NCI-H1436 treated with DMSO at 0.1 percent for 48 hours (cell line): ENCODE measurements at places on chromosomes 6 and 20.

DNA sequence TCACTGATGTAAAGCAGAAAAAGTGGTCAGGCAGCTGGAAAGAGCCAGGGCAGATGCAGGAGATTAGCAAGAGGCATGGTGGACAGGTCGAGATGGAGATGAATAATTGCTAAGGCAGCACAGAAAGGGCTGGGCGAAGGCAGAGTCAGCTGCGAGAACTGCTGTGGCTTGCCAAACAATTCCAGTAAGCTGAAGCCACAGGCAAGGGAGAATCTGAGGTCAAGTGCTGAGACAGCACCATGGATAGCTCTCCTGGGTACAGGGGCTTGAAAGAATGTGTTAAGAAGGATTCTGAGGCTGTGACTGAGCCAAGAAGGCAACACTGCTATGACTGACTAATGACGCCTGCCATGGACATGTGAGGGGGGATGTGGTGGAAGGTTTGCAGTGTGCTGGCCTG lies 220.8 kb upstream of the FOXA2 start:
- DNase-seq: no peak

DNA sequence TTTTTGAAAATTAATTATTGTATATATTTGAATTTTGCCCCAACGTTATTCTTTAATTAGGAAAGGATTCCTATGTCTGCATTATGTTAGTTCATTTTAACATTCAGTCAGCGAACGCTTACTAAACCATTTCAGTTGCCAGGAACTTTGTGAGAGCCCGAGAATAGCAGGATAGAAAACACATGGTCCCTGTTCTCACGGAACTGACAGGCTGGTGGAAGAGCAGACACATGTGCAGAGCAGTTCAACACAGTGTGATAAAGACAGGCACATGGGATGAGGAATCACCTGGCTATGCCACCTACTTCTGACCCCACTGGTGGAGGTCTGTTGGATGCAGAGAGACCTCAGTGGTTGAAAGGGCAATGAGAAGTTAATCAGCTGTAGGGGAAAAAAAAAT lies 367.2 kb downstream of the EPM2A start:
- no peak for DNase-seq

DNA sequence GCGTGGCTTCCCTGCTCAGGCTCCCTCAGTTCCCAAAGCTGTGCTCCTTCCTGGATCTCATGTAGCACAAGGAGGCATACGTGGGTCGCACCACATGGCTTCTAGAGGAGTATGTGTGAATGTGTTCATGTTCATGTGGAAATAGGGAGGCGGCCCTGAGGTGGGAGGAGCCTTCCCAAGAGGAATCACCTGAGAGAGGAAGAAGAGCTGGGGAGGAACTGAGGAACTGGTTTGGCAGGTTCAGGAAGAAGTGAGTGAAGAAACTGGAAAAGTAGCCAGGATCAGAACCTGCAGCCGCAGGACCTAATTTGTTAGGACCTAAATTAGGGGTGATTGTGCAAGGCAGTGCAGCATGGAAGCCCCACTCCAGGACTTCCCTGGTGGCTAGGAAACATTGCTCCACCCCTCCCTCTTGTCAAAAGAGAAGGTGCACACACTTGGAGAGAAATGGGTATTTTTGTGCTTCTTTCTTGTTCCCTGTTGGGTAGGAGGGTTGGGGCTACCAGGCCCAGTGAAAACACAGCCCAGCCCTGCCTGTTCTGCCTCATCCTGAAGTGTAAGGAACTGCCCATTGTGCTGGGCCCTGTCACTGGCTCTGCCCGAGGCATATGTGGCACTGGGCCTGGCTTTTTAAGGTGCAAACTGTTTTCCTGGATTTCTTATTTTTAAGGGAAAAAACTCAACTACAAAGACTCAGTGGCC lies 20.7 kb downstream of the SYNJ2 start:
- no peak for DNase-seq

- DNase-seq: no peak
Observed at GRCh38 chr6:37202788-37203491, 33.0 kb downstream of the PIM1 start.

- no peak for DNase-seq
Observed at GRCh38 chr6:160426136-160426535, 78.0 kb downstream of the SLC22A3 start.

- DNase-seq: no peak
Observed at GRCh38 chr6:42335896-42336295, 115.8 kb downstream of the TRERF1 start.

DNA sequence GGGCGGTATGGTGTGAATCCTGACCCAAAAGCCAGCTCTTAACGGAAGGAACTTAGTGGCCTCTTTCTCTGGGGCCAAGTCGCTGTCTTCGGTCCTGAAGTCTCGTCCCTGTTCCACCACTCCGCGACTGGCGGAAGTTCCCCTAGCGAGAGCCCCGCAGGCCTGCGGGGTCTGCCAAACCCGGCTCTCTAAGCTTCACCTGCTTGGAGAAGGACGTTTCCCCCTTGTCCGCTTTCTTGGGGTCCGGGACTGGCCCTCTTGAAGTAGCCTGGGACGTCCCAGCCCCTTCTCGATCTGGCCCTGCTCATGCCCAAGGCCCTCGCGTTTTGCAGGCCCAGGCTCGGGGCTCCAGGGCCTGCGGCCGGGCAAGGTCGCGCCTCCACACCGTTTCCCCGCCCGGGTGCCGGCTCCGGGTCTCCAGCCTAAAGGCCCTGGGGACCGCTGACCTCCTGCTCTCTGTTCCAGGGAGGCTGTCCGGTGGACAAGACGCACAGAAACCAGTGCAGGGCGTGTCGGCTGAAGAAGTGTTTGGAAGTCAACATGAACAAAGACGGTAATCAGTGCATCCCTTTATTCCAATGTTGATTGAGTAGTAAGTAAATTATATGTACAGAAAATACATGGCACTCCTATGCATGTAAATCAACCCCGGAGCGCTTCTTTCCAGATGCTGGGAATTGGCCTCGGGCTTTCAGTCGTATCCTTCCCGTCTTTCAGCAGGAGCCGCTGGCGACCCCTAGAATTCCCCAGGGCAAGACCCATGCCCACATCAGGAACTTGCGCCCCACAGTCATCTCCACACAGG lies 8.8 kb downstream of the NR2E1 start:
- DNase-seq: no peak

GRCh38 chr20:10806539-10806938 lies 132.7 kb upstream of the JAG1 start:
- DNase-seq: no peak

GRCh38 chr20:23099791-23100719 lies 13.9 kb upstream of the CD93 start:
- DNase-seq: no peak

DNA sequence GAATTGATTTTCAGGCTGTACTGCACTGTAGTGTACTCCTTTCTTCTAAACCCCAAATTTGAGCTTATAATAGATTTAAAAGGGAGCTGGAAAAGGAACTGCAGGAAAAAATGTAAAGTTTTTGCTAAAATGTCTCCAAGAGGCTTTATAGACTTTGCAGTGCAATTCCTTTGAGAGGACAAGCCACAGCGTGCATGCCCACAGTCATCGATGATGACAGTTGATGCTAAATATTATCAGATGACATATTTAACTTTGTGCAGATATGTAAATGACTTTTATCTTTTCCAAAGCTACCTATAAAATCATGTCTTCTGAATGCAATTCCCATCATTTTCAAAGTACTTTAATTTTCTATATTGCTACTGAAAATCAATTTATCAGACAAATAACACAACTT lies 24.3 kb upstream of the HDGFL1 start:
- no peak for DNase-seq

DNA sequence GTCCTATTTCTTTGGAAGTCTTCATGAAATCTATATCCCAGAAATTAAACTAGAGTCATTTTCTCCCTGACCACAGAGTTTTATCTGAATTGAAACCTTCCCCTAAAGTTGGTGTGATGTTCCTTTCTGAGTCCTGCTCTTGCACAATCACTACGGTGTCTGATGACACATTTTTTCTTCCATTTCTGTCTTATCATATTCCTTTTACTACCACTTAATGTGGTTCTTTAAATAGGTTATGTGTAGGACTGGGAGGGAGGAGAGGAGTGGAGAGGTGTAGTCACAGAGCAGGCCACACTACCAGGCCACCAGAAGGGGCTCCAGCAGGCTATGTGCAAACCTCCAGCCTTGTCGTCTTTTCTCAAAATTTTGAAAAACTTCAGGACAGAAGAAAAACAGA lies 39.7 kb upstream of the ATXN1 start:
- no peak for DNase-seq

DNA sequence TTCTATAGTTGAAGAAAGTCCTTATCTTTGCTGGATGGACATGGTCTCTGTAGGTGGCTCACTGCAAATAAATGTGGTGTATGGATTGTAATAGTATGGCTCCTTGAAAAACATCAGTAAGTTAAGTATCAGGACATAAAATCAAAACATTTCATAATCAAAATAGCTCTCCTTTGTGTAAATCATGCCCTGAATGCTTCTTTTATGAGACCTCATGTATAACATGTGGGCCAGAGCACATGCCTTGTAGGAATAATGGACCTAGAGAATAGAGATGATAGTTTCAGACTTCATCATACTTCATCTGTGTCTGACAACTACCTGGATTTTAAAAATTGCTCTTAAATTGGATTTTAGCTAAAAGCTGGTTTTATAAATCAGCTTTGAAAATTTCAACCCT lies 159.9 kb downstream of the ASCC3 start:
- DNase-seq: no peak

DNA sequence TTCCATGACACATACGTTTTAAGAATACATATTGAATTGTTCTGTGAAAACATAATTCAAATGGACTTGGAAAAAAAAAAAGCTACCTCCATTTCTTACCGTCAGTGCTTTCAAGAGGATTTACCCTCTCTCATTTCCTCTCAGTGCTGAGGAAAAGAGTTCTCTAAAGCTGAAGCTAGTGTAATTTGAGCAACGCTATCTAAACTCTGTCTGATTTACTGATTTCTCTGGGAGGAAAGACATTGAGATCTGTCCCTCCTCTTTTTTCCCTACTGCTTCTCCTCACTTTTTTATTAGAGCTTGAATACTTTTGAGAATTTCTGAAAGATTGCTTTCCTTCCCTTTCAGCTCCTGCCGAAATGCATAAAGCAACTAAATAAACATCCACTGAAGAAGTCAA lies 41.2 kb upstream of the GRIK2 start:
- no peak for DNase-seq

- no peak for DNase-seq
Observed at GRCh38 chr6:4606821-4607704, 169.1 kb upstream of the CDYL start.

DNA sequence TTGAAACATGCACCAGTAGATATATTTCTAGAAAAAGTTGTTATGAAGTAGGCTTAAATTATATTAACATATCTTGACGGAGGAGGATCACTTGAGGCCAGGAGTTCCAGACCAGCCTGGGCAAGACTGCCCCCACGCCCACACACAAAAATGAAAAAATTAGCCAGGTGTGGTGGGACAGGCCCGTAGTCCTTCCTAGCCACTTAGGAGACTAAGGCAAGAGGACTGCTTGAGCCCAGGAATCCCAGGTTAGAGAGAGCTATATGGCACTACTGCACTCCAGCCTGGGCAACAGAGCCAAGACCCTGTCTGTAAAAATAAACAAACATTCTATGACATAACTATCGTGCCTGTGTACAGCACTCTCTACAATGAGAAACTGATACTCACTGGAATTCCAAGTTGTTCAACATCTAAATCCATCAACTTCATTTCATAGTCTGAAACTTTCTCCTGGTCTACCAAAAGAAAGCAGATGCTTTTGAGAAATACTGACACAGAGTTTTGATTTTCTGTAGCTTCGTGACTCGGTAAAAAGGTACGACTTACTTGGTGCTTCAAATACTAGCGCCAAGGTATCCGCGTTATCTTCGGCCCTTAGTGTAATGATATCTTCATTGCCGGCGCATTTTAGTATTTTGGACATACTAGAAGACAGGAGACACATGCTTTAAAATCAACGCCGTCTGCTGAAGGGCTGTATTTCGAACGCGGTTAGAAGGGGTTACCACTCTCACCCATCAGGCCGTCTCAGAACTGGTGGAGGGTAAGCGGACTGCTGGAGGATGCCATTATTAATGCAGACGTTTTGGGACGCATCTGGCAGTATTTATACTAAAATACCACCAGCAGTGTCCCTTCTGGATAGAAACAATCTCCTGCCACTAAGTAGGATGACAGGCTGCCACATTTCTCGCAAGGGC lies 1.3 kb downstream of the PCNA start:
- no peak for DNase-seq

DNA sequence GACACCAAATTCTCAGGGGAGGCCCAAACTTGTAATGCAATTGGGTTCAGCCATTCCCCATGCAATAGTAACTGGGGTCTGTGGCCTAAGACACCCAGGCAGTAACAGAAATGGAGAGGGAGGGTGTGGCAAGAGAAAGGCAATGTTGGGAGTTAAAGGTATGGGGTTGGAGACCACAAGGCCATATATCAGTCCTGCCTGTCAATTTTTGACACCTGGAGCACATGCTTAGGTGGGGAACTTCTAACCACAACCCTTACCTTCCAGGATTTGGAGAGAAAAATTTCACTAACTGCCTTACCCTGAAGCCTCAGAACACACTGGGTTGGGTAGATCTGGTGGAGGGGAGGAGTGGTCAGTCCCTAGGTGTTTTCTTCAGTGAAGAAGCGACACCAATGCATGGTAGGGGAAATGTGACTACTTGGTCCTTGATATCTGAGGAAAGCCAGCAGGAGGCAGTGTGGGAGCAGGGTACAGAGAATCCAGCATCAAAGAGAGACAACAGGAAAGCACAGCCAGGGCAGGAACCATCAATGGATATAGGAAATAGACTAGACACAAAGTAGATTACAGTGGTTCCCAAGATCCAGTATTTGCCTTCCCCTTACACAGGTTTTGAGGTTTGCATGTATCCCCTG lies 6.8 kb upstream of the USP49 start:
- no peak for DNase-seq

DNA sequence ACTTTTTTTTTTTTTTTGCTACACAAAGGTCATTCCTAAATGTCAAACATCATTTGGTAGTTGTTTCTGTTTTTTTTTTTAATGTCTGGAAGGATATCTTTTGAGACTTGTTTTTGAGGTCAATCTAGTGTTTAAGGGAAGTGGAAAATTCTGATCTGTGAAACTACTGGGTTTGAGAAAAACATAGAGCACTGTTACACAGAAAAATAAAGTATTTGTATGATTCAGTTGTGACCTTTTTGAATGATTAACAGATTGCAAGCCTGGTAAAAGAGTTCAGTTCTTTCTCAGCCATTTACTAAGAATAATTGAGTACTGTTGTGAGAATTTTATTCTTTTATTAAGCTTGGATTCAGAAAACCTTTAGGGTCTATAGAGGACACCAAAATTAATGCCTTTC lies 276.7 kb downstream of the ADGRB3 start:
- no peak for DNase-seq

DNA sequence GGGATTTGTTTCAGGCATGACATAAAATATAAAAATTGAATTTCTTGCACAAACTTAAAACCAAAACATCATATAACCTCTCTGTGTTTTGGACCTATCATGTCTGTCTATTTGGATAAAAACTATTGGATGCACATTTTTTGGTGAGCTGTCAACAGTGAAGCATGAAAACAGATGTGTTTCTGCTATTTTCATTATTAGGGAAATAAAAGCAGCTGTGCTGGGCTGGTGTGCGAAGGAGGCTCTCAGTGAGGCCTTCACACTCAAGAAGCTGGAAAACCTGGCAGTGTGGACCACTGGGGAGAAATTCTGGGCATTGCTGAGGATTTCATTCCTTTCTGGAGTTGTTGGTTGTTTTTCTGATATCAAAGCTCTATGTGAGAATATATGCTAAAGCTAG lies 395.3 kb downstream of the GJA1 start:
- no peak for DNase-seq

GRCh38 chr20:3927486-3928291 lies 38.5 kb downstream of the PANK2 start:
- no peak for DNase-seq

GRCh38 chr6:159762681-159763293 lies 942 bp downstream of the ACAT2 start:
- no peak for DNase-seq

GRCh38 chr6:24822696-24823095 lies 24.0 kb upstream of the ARMH2 start:
- DNase-seq: no peak
